ENCODE measurements at places on chromosomes 5 and 9.

DNA sequence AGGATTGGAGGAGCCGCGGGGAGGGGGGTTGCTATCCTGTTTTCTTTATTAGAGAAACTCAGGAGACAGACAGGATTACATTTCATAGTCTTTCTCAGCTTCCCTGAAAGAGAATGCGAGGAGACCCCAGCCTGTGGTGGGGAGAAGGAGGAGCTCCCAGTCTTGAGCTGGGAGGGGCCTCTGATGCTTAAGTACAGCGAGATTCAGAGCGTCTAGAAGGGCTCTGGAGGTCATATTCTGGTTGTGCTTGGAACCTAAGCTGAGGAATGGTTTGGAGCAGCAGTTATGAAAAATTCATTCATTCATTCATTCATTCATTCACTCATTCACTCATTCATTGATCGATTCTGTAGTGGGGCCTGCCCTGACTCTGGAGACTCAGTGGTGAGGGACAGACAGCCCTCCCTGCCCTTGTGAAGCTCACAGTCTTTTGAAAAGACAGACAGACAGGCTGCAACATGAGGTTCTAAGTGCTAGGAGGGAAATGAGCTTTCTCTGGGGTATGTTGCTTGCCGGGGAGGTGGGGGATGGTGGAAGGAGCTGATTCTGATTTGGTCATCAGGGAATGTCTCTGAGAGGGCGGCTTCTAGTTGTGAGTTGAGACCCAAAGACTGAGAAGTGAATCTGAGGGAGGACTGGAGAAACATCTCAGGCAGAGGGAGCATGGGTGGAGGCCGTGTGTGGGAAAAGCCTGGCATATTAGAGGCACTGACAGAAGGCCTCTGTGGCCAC, 2.5 kb upstream of the SPRY4 start:
- DNase-seq: peak; percentile 94

- no peak for DNase-seq
These were observed 70.8 kb downstream of the PSMB7 start for GRCh38 chr9:124344291-124345050.

GRCh38 chr9:1918622-1919021, 96.5 kb upstream of the SMARCA2 start:
- DNase-seq: no peak

- no peak for DNase-seq
These were observed 124.4 kb downstream of the PIK3R1 start for GRCh38 chr5:68339921-68340321.

DNA sequence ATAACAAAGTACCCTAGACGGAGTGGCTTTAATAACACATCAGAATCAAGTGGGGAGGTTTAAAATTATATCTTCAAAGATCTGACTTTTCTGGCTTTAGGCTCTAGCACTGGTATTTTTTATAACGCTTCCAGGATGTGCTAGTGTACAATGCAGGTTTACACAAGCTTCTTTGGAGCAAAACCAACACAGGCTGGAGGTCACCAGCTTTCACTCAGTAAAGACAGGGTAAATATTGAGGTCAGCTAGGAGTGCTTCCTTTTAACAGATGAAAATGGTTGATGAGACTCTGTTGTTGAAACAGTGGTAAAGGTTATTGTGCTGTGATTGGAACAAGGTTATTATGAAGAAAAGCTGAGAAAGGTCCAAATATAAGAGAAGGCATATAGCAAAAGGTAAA, 414.2 kb downstream of the TAF11L14 start:
- DNase-seq: no peak

GRCh38 chr5:94467346-94467953, 151.0 kb downstream of the KIAA0825 start:
- DNase-seq: no peak

GRCh38 chr5:150309886-150310239, 7.2 kb upstream of the ARSI start:
- no peak for DNase-seq

DNA sequence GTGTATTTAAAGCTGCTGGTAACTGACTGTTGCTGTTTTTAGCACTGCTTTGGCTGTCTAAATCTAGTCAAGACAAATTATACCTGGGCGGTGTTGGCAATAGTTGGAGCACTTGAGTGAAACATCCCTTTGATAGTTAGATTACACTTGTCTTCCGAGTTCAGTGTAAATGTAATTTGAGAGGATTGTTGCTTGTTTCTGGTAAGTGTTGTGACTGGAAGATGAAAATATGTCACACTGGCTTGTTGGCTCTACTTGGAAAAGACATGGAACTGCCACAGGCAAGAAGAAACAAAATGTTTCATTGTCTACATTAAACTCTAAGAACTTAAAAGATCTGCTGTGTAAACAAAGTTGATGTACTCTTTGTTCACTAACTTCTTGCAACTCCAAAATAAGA, 49.2 kb upstream of the PTPRD start:
- no peak for DNase-seq

DNA sequence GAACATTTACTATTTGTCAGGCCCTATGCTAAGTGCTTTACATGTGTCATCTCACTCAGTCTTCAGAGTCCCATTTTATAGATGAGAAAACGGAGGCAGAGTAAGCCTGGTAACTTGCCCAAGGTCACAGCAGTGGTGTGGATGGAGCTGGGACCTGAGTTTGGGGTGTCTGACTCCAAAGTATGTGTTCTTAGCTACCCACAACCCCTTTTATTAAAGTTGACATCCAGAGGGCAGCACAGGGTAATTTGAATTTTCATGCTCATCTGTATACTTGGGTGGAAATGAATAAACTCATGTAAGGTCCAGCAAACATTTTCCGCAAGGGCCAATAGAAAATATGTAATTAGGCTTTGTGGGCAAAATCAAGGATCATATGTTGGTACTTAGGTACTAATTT, 93.4 kb upstream of the SLC25A48 start:
- no peak for DNase-seq

GRCh38 chr5:170143710-170144109, 38.0 kb downstream of the FOXI1 start:
- no peak for DNase-seq

All from islet precursor cell (in vitro differentiated cells).